ENCODE measurements at places on chromosomes 3 and 15.

- no peak for DNase-seq
Observed at GRCh38 chr3:49602877-49603411, 48.7 kb downstream of the BSN start.

DNA sequence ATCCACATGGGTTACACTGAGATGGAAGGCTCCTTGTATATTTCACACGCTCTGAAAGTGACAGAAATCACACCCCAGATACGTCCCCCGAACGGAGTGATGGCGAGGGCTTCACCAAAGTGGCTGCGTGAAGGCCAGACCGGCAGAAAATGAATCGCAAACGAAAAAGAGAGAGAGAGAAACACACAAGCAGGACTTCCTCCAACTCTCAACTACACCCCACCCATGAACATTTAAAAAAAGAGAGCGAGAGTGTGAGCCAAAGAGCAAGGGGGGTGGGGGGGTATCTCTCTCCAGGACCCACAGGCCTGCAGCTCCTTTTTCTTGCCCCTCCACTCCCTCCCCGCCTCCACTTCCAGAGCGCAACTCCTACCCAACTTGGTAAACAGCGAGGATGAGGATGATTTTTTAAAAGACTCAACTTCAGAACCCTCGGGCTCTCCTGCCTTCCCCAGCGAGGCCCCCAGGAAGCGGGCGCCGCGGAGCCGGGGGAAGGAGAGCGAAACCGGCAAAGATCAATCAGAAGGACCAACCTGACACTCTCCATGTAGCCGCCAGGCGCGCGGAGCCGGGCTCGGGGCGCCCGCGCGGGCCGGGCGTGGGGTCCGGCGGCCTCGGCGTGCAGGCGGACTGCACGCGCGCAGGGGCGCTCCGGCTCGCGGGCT is 519.1 kb downstream of the FOXP1 start:
- DNase-seq: no peak

GRCh38 chr3:105367063-105367405 is 325 bp downstream of the ALCAM start:
- DNase-seq: no peak

GRCh38 chr3:110749006-110749405 is 322.6 kb upstream of the NECTIN3 start:
- no peak for DNase-seq

GRCh38 chr3:184337399-184337714 is at the start of gene FAM131A:
Gene FAM131A, plus strand, starts transcription at chr3:184337600. Its CDS starts 31 bp downstream, at chr3:184337631.
- DNase-seq: no peak

GRCh38 chr3:50415061-50415460 is 55.7 kb upstream of the TMEM115 start:
- DNase-seq: no peak

- DNase-seq: no peak
Observed at GRCh38 chr3:169137943-169138342, 525.6 kb downstream of the MECOM start.

DNA sequence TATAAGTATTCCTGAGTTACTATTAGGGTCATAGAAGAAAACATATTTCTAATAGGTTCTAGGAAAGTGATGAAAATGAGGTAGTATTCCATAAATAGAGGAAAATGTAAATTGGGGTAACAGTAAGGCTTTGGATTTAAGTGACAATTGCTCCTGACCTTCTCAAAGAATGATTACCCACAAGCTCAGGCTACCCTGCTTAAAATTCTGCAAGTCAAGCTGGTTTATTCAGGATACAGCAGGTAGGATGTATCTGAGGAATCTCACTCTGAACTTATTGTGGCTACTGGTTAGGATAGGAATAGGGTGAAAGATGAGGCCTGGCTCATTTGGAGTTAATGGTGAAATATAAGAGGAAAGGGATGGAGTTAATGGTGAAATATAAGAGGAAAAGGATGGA is 67.7 kb downstream of the CD200R1L start:
- DNase-seq: no peak

- DNase-seq: no peak
Observed at GRCh38 chr3:192011137-192011536, 550.2 kb downstream of the PYDC2 start.

- DNase-seq: no peak
Observed at GRCh38 chr15:49686599-49686998, 65.8 kb downstream of the DTWD1 start.

GRCh38 chr15:31396881-31397560 is 70.4 kb downstream of the KLF13 start:
- peak; percentile 86 for DNase-seq

GRCh38 chr3:14488286-14489041 is 51.7 kb downstream of the GRIP2 start:
- DNase-seq: no peak

DNA sequence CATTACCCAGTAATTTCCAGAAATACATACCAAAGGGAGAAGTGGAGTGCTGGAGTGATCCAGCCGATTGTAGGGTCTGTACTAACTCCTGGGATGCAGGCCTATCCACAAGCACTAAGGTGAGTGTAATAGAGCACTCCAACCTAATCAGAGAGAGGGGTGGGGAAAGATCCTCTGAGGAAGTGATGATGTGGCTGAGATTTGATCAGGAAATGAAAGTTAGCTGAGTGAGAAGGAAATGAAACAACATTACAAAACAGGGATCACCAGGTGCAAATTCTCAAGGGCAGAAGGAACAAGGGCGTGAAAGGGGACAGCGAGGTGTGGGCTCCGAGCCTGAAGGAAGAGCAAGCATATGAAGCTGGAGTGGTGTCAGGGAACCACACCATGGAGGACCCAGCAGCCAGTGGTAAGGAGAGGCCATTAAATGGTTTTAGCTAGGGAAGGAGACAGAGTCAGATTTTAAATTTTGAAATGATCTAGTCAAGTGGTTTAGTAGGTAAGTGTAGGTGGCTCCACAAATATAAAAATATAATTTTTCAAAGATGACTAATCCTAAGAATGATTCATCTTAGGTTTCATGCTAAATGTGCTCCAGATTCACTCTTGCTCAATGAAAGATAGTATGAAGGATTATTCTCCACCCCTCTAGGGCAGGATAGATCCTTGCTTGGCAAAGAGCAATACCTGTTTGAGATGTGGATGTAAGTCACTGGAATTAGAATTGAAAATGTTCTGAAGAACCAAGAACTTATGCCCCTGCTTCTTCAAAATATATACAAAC is 348.7 kb downstream of the TBL1XR1 start:
- no peak for DNase-seq

- no peak for DNase-seq
Observed at GRCh38 chr3:105235785-105236184, 130.9 kb upstream of the ALCAM start.

DNA sequence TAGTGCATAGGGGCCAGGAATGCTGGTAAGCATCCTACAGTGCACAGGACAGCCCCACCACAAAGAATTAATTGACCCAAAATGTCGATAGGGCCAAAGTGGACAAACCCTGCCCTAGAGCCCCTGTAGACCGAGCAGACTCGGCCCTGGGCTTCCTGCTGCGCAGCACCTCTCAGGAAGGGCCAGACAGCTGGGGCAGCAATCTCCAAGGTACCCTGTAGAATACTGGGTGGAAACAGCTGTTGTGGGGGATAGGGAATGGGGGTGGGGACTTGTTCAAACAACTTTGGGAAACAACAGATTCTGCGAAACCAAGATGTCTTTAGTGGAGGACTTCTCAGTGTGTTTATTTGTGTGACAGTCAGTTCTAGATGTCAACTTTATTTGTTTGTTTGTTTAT is 67.1 kb downstream of the MRPL46 start:
- DNase-seq: no peak

GRCh38 chr3:21062831-21063294 is 688.1 kb downstream of the ZNF385D start:
- DNase-seq: no peak

DNA sequence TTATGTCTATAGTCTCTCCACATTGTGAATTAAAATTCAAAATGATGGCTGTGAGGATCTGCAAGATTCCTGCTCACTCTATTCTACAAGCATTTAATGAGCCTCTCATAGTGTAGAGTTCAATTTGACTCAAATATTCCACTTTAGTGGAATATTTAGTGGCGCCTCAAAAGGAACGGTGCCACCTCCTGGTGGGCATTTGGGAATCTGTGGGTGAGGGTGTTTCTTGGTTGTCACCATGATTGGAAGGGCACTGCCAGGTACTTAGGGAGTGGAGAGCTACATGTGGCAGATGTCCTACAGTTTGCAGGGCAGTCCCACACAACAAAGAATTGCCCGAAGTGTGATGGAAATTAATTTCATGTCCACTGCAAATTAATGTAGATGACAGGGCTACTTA is 21.5 kb upstream of the KCNMB3 start:
- DNase-seq: no peak

GRCh38 chr3:61938878-61939549 is 377.6 kb downstream of the PTPRG start:
- no peak for DNase-seq

DNA sequence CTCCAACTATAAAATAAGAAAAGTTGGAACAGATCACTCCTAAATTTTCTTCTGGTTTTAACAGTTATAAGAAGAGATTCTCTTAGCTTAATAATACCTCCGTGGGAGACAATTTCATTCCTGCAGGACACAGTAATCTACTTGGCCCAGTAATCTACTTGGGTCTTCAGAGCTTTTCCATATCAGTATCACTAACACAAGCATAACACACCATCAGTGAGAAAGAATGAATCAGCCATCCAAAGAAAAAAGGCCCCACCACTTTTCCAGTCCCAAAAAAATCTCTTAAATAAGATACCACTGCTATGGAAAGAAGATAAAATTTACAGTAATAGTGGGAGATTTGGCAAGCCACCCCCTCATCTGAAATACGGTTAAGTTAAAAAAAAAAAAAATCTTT is 20.2 kb downstream of the SIN3A start:
- no peak for DNase-seq

DNA sequence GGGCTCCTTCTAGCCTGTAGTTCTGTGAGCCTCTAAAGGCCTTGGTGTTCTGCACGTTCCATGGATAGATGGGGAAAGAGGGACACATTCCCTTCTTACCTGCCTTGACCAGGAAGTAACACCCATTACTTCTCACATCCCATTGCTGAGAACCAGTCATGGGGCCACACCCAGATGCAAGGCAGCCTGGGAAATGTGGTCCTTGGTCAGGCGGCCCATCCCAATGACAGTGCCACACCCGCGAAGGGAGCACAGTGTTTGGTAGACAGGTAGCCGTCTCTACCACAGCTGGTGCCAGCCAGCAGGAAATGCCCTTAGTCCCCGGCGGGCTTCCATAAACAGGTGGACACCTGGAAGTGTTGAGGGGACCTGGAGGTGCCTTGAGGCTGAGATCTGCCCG is 23.2 kb upstream of the LCTL start:
- no peak for DNase-seq

DNA sequence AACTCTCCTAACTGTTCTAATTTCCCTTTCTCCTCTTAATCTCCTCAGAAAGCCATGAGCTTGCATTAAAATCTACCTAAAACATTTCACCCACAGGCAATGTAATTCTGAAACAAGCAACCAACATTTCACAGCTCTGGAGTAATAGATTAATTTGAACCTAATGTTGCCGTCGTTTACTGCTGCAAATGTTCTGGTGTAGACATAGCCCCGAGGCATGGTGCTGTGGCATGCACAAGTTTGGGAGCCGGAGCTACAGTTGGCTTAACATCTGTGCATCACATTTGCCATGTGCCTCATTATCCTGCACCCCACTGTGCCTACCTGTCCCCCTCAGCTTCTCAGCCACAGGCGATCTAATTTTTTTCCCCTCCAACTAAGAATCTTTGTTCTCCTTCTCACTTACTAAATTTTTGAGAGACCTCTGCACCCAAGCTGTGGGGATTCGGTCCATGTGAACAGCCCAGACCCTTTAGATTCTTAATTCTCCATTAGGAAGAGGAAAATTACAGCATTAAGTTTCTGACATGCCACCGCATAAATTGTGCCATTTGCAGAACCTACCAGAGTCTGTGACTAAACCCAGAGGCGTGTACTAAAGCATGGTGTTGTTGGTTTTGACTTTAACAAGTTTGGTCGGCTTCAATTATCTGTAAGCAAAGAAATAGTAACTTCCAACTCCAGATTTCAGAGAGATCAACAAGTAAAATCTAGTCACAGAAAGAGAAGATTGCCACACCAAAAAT is 419.2 kb downstream of the MECOM start:
- DNase-seq: no peak

DNA sequence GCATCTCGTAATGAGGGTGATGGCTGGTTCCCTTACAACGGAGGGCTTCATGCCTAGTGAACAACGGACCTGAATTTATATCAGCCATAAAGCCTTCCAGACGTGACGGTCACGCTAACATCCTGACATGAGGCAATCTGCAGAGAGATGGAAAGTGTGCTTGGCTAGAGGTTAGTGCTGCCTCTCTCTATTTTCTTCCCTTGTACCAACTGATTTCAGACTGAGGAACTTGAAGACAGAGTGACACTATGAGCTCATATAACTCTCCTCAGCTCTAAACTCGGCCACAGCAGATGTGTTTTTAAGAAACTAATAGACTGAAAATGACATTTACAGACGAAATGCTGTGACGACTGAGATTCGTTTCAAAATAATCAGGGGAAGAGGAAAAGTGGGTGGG is 122.4 kb downstream of the XXYLT1 start:
- DNase-seq: no peak

DNA sequence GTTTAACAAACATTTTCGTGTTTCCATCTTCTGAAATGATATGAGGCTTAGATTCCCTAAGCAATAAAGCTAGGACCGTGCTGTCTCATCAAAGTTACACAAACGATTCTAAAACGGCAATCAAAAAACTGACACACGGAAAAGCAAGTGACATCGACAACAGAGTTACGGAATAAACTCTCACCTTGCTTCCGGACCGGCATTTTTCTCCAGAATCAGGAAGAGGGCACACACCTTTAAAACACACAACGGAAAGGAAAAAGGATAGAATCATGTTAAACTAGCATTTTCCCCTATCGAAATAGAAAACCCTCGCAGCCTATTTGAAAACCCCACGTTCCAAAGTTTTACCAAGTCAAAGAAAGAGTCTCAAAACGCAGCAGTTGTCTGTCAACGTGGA is 1.4 kb downstream of the DLG1 start:
- no peak for DNase-seq

- DNase-seq: no peak
Observed at GRCh38 chr3:156304406-156304805, 184.0 kb downstream of the KCNAB1 start.

- no peak for DNase-seq
Observed at GRCh38 chr15:63834500-63835210, 907 bp upstream of the HERC1 start.

All from NCI-H460 (cell line).